ENCODE measurements at places on chromosomes 6 and 20.

DNA sequence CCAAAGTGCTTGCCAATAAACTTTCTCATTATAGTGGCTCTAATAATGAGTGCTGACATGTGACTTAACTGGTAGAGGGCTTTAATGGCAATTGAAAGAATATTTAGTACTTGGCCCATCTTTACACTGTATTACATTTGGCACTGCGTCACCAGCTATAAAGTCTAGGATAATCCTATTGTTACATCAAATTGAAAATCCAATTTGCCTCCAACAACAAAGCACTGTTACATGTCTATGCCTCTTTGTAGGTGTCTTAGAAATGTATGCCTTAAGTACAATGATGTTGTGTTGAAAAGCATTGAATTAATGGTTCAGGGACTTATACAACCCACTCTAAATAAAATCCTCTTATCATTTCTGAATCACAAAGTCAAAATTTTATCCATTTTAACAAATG, 420.4 kb upstream of the JAG1 start:
- no peak for DNase-seq

GRCh38 chr6:118509009-118509617, 39.0 kb upstream of the PLN start:
- peak; percentile 37 for DNase-seq

DNA sequence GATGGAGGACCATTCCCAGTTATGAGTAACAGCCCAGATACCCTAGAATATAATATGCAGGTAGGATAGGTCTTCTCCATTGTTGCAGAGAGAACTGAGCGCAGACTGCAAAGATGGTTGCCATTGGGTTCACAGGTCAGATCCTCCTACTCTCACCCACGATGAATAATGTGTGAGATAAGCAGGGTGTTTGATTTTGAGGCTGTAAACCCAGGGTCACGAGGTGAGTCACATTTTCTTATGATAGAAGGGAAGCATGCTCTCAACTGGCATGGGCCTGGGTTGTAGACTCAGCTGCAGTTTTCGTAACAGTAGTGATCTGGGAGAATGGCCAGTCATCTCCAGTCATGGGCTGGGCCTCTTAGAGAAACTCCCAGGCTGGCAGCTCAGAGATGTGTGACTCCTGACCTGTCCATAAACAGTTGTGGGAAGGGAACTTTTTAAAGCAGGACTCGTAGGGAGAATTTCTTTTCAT, 74.2 kb downstream of the CD164 start:
- DNase-seq = no peak

- DNase-seq = no peak
Observed at GRCh38 chr6:85637579-85637978, 5.1 kb downstream of the SYNCRIP start.

- no peak for DNase-seq
Observed at GRCh38 chr6:72836971-72837370, 215.1 kb downstream of the KCNQ5 start.

GRCh38 chr6:33199687-33200218, 712 bp downstream of the RXRB start:
- no peak for DNase-seq

GRCh38 chr6:34223381-34223955, 13.2 kb upstream of the HMGA1 start:
- DNase-seq = no peak

- DNase-seq = peak; percentile 32
Observed at GRCh38 chr20:62063981-62064769, 1.5 kb downstream of the TAF4 start.

DNA sequence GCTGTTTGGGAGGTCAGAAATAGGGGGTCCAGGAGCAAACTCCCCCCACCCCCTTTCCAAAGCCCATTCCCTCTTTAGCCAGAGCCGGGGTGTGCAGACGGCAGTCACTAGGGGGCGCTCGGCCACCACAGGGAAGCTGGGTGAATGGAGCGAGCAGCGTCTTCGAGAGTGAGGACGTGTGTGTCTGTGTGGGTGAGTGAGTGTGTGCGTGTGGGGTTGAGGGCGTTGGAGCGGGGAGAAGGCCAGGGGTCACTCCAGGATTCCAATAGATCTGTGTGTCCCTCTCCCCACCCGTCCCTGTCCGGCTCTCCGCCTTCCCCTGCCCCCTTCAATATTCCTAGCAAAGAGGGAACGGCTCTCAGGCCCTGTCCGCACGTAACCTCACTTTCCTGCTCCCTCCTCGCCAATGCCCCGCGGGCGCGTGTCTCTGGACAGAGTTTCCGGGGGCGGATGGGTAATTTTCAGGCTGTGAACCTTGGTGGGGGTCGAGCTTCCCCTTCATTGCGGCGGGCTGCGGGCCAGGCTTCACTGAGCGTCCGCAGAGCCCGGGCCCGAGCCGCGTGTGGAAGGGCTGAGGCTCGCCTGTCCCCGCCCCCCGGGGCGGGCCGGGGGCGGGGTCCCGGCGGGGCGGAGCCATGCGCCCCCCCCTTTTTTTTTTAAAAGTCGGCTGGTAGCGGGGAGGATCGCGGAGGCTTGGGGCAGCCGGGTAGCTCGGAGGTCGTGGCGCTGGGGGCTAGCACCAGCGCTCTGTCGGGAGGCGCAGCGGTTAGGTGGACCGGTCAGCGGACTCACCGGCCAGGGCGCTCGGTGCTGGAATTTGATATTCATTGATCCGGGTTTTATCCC, at the start of gene VEGFA:
TSS of gene VEGFA (plus strand) at position 686 of the 846 bp plus-strand sequence.
- peak; percentile 96 for DNase-seq

GRCh38 chr6:162603231-162604015, 124.1 kb downstream of the PRKN start:
- no peak for DNase-seq

DNA sequence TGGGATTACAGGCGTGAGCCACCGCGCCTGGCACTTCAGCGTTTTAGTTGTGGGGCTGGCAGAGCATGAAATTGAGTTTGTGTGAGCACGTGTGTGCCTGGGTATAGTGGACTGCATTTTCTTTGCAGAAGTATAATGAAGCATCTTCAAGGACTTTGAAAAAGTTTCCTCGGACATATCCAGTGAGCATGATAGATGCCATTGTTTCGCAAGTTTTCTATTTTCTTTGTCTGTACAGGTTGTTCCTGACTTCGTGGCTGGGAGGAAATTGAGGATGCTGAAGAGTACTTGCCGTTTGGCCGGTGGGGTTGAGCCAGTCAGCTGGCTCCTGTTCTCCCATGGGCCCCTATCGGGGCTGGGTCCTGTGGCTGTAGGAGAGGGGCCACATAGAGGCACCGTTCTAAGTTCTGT, 55.9 kb downstream of the RREB1 start:
- DNase-seq = no peak

GRCh38 chr6:15763364-15763763, 100.5 kb upstream of the DTNBP1 start:
- no peak for DNase-seq

GRCh38 chr6:3371222-3371949, 85.5 kb downstream of the SLC22A23 start:
- no peak for DNase-seq

DNA sequence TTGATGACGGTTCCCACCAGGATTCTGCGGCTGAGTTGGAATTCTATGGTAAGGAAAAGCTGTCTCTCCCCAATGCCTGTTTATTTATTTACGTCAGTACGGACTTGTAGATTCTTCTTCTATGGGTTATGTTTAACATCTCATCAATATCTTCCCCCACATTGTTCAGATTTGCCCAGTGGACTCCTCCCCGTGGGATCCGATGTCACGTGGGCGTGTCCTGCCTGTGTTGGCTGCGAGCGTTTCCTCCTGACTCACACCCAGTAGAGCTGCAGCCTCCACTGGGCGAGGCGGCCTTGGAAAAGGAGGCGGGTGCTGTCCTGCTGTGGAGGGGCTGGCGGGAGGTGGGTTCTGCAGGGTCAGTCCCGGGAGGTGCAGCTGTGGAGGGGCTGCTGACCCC, 46.8 kb upstream of the SLCO4A1 start:
- no peak for DNase-seq

DNA sequence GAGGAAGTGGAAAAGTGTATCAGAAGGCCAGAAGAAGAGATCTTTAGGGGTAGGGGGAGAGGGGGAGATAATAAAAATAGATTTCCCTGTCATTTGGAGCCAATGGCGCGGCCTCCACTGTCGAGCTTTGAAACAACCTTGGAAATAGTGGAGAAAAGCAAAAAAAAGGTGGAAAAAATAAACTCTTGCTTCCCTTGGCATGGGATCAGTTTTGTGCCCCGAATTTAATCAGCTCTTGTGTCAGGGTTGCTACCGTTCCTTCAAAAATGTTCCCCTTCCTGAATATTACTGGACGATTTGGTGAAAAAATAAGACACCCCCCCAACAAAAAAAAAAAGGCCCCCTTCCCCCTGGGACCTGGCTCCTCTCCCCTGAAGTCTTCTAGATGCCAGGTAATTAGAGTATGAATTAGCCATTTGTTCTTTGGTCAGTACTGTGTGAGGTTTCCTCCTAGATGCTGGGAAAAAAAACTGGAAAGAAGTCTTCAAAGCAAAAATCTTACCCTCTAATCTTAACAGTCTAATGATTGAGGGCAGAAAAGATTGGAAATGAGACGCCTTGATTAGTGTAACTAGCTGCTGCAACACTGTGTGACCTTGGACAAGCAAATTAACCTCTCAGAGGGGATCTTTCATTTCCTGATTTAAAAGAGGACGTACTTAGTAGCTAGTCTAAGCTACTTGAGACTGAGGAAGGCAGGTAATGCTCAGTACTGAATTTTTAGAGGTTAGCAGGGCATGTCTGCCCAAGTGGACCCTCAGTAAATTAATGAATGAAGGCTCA, 872 bp upstream of the RBM39 start:
- peak; percentile 42 for DNase-seq

DNA sequence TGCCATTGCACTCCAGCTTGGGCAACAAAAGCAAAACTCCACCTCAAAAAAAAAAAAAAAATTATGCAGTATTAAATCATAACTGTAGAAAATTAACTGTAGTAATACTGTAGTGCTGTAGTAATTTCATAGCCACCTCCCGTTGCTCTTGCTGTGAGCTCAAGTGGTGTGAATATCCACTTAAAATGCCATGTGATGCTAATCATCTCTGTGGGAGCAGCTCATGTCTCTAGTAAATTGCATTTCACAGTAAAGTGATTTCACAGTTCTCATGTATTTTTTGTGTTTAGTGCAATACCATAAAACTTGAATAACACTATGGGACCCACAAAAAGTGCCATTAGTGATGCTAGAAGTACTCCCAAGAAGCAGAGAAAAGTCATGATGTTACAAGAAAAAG, 14.4 kb upstream of the FAM217A start:
- no peak for DNase-seq

DNA sequence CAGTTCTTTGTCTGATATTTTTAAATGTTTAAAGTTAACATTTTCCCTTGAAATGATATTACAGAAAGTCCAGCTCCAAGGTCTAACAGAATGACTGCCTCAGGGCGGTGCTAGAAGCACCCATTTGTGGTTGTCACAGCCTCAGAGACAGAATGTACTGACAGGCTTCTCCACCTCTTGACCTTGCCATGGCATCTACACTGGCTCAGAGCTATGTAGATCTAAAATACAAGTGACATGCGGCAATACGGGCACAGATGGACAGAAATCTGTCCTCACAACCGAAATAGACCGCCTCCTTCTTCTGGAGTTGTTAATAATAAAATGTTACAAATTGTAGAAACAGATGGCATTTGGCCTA, 167.2 kb upstream of the THEMIS start:
- DNase-seq = no peak

GRCh38 chr6:168113226-168113625, 34.2 kb upstream of the FRMD1 start:
- DNase-seq = no peak

DNA sequence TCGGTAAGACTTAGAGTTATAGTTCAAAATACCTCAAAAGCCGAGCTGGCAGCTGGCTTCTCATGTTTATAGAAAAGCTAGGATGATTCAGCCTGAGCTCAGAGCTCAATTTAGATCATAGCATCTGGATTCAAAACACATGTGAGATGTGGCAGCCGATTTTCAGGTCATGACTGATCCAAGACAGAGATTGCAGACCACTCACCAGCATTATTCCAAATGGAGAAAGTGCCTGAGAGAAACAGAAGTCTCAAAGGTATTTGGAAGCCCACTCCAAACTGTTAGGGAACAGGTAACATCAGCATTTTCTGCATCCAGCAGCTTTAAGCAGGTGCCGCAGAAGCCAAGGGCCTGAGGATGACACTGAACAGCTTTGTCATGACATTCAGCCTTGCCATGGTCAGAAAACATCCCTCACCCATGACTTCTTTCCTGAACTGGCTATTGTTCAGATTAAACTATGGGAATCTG, 102.2 kb downstream of the BACH2 start:
- peak; percentile 49 for DNase-seq

GRCh38 chr6:149118737-149119653, 198.5 kb upstream of the TAB2 start:
- no peak for DNase-seq

DNA sequence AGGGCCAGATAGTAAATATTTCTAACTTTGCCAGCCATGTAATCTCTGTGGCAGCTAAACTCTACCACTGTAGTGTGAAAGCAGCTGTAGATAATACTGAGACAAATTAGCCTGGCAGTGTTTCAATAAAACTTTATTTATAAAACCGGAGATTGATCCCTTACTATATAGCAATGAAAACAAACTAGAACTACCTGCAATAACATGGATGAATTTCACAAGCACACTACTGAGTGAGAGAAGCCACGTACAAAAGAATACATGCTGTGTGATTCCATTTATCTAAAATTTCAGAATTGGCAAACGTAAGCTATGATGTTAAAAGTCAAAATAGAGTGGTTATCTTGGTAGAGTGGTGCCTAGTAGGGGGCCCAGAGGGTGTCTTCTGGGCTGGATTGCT, 198.7 kb upstream of the SGK1 start:
- DNase-seq = no peak

DNA sequence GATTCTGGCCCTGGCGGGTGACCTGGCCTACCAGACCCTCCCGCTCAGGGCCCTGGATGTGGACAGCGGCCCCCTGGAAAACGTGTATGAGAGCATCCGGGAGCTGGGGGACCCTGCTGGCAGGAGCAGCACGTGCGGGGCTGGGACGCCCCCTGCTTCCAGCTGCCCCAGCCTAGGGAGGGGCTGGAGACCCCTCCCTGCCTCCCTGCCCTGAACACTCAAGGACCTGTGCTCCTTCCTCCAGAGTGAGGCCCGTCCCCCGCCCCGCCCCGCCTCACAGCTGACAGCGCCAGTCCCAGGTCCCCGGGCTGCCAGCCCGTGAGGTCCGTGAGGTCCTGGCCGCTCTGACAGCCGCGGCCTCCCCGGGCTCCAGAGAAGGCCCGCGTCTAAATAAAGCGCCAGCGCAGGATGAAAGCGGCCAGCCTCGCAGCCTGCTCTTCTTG, 868 bp upstream of the SLC2A4RG start:
- peak; percentile 80 for DNase-seq

GRCh38 chr6:152848919-152849318, 98.3 kb downstream of the VIP start:
- DNase-seq = no peak

- peak; percentile 35 for DNase-seq
Observed at GRCh38 chr6:169950558-169950957, 199.1 kb downstream of the ERMARD start.
